Posterior cingulate gyrus (tissue), 11 donors: ENCODE measurements at places on chromosomes 5 and 9.

- no peak for DNase-seq
These were observed 147.1 kb downstream of the ZNF608 start for GRCh38 chr5:124599028-124599973.

DNA sequence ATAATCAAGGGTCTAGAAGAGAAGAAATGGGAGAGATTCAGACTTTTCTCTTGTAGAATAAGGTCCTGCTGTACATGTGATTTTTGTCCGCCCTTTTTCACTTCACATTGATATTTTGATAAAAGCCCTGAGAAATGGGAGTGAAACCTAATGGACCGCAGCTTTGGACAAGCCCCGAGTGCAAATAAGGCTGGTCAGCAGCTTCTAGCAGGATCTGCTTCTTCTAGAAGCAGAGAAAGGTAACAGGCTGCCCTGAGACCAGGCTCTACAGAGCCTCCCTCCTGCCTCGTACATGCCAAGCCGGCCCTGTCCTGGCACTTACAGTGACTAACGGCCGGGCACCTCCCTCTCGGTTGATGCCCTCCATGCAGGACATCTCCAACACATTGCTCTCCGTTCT lies 33.4 kb downstream of the ACER2 start:
- no peak for DNase-seq

DNA sequence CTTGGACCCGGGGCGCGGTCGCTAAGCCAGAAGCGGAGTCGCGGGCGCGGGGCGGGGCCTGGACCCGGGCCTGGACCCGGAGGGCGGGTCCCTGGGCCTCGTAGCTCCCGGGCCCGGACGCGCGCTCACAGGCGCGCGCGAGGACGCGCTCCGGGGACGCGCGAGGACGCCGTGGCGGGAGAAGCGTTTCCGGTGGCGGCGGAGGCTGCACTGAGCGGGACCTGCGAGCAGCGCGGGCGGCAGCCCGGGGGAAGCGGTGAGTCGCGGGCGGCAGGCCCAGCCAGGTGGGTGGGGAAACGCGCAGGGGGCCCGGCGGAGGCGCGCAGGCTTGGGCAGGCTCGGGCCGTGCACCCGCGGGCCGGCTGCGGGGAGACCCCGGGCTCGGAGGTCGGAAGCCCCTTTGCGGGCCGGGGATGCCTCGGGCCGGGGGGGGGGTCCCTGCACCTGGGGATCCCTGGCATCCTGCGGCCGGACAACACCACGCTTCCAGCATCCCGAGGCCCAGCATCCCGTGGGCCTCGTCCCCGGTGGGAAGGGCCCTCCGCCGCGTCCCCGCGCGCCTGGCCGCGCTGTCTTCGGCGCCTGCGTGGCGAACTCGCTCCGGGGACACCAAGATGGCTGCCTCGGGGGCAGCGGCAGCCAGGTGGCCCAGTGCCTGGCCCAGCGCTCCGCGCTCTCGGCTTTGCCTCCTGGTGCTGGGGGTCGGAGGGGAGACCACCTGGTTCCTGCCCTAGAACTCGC lies at the start of gene SFXN1:
Gene SFXN1, plus strand, starts transcription at position 177 of the 741 bp plus-strand sequence. CDS start 13,544 bp downstream, outside the sequence.
- peak; percentile 95 for DNase-seq

GRCh38 chr5:128224336-128224735 lies 140.8 kb downstream of the SLC12A2 start:
- DNase-seq, result no peak

DNA sequence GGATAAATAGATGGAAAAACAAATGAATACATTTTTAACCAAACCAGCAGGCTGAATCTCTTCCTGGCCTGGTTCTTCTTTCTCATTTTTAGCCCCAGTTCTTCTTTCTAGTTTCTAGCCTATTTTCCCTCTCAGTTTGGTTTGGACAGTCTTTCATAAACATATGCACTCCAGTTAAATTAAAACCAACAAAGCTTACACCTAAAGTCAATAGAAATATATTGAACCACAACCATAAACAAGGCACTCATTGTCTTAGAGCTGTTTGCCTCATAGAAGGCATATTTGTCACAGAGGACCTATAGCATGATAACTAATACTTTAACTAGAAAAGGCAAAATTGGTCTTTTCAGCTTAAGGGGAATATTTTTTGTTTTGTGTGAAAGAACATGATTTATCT lies 638.3 kb downstream of the NR2F1-AS1 start:
- no peak for DNase-seq

DNA sequence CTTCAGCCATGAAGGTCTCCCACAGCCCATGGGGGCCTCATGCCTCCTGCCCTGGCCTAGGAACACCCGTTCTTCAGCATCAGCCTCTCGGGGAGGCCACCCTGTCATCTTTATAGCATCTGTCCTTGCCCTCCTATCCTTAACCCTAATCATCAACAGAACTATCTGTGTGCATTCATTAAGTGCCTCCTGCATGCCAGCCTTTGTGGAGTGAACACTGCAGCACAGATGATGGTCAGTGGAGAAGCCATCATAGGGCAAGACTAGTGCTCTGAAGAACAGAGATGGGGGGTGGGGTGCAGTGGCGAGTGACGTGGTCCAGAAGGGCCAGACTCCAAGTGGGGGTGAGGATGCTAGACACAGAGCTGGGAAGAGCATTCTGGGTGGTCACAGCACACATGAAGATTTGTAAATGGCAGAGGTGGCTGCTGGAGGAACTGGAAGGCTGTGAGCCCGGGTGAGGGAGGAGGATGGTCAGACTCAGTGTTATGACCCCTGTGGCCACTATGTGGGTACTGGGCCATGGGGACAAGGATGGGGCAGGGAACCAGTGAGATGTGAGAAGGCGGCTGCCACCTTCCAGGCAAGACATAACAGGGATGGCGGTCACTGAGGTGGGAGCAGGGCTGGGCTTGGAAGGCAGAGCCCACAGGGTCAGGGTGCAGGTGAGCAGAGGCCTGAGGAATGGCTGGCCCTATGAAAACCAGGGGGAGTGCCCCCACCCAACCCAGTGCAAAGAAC lies 3.6 kb upstream of the CARD19 start:
- DNase-seq, result no peak

DNA sequence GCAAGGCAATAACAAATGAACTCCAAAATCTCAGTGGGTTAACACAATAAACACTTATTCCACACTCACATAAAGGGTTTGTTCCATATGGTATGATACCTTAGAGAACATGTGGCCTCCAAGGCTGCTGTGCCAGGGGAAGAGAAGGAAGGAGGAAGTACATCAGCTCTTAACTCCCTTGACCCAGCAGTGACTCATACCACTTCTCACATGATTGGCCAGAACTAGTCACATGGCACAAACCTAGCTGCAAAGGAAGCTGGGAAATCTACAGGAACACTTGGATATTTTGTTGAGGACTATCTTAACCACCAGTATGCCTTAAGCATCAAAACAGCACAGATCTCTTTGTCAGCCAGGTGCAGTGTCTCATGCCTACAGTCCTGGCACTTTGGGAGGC lies 99.3 kb downstream of the SLIT3 start:
- DNase-seq, result no peak

DNA sequence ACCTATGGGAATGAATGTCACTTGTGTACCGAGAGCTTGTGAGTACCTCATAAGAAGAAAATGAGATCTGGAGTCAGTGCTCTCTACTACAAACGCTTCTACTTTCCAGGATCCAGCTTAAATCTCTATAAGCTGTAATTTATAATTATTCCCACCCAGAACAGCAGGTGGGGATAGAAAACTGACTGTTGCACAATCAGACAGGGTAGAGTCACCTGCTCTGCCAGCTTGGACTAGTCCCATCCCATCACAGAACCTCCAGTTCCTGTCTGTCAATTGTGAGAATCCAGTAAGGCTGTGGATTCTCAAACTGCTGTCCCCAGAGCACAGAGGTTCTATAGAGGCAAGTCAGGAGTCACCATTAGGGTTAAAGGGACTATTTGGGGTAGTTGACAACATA lies 2.0 kb downstream of the SPINK7 start:
- DNase-seq, result no peak

- no peak for DNase-seq
These were observed 10.7 kb upstream of the DIPK1B start for GRCh38 chr9:136701668-136702053.

- DNase-seq, result no peak
These were observed 3.8 kb upstream of the GGTA1 start for GRCh38 chr9:121503444-121503843.

DNA sequence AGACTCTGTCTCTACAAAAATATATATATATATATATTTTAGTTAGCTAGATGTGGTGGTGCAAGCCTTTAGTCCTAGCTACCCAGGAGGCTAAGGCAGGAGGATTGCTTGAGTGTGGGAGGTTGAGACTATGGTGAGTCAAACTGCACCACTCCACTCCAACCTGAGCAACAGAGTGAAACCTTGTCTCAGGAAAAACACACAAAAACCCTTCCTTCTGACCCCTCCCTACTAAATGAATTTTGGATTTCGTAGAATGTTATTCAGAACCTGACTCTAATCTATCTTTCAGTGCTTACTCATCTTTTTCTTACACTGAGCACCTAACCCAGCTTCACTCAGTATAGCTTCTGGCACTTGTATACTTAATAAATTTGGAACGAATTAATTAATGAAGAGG lies 35.2 kb upstream of the IL7R start:
- no peak for DNase-seq

GRCh38 chr5:78667461-78668103 lies 19.0 kb upstream of the LHFPL2 start:
- no peak for DNase-seq

DNA sequence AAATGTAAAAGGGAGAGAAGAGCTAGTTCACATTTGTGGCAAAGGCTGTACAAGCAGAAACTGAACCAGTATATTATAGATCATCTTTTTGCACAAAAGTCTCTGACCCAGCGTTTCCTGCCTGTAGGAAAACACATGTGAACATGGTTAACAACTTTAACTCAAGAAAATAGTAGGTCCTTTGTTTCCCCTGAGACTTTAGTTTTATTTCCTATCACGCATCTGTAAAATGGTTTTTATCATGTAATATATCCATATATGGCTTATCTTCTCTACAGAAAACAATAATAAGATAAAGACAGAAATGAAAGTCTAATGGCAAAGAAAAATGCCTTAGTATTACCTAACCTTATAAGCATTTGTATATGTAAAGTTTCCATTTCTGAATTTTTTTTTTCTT lies 2.7 kb downstream of the KIF3A start:
- no peak for DNase-seq

GRCh38 chr9:104780796-104781395 lies 17.0 kb downstream of the NIPSNAP3B start:
- DNase-seq, result no peak

DNA sequence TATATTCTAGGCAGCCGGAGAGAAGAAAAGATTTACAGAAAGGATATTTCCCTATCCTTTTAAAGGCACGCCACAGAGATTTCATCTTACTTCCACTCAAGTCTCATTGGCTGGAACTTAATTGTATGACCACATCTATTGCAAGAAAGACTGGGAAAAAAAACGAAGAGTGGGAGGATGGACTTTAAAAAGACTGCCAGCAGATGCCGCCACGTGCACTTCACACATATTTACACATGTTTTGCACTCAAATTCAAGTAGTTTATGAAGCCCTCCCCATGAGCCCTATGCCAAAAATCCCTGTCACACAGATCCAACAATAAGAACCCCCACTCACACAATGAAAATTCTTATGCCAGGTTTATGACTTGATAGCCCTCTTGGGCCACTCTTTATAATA lies 138.5 kb upstream of the TYRP1 start:
- DNase-seq, result no peak

- DNase-seq, result no peak
These were observed 849.9 kb downstream of the MAT2B start for GRCh38 chr5:164355267-164355830.

GRCh38 chr9:10008101-10008799 lies 604.6 kb downstream of the PTPRD start:
- DNase-seq, result no peak

DNA sequence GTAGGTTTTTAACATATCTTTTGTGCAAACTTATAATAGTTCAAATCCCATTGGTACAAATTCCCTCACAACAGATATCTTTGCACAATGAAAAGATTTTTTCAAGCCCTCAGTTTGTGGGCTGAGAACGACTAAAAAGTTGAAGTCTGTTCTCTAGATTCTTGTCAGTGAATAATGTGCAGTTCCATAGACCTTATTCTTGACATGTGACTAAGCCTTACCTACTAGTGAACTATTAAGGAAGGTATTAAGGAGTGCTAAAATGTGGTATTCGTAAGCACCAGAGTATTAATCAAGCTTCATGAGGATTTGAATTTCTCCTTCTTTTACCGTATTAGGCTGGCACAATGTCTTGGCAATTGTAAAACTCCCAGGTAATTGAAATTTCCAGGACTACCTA lies 205.6 kb upstream of the DMRTA1 start:
- DNase-seq, result no peak

DNA sequence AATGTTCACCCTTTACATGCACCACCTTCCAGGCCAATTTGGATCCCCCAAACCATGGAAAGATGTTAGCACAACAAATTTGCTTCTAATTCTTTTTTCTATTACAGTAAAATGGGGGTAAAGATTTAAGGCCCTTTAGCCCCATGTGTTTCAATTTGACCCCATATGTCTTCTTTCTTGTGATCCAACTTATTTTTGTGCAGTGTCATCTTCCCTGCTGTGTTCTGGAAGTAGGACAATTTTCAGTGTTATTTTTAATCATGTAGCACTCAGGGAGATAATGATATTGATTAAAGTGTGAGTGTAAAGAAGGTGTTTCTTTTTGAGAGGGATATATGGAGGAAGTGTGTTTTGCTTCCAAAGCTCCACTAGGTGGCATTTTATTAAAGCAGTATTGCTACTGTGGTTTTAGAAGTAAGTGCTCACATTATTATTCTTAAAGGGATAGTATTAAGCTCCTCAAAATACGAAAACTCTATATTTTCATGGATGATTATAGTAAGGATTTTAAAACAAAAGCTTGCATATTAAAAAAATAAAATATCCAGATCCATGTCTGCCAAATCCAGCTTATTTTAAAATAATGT lies 118.7 kb upstream of the ATP10B start:
- DNase-seq, result no peak

DNA sequence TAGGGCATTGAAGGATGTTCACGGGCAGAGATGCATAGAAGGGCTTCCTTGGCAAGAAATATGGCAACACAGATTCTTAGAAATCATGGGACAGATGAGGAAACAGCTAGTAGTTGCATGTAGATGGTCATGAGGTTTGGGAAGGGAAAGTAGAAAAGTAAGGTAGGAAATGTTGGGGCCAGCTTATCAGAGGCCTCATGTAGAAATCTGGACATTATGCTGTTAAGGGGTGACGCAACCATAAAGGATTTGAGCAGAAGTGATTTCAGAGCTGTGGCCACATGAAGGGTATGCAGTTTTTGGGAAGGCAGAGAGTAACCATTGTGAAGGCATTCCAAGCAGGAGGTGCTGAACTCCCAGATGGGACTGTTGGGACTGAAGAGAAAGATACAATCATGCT lies 224.0 kb downstream of the ARHGAP26 start:
- DNase-seq, result no peak

GRCh38 chr9:129773262-129774048 lies 20.6 kb upstream of the PTGES start:
- DNase-seq, result no peak

- no peak for DNase-seq
These were observed 393.7 kb downstream of the CDK5RAP2 start for GRCh38 chr9:120186276-120186675.

GRCh38 chr5:38598994-38599617 lies 42.7 kb upstream of the LIFR start:
- no peak for DNase-seq

- no peak for DNase-seq
These were observed 82.9 kb downstream of the CEMIP2 start for GRCh38 chr9:71685394-71685793.
